ENCODE measurements at places on chromosomes 7 and 10.
A peak's percentile ranks its signal among the peaks of the same experiment; 100 is the strongest.

DNA sequence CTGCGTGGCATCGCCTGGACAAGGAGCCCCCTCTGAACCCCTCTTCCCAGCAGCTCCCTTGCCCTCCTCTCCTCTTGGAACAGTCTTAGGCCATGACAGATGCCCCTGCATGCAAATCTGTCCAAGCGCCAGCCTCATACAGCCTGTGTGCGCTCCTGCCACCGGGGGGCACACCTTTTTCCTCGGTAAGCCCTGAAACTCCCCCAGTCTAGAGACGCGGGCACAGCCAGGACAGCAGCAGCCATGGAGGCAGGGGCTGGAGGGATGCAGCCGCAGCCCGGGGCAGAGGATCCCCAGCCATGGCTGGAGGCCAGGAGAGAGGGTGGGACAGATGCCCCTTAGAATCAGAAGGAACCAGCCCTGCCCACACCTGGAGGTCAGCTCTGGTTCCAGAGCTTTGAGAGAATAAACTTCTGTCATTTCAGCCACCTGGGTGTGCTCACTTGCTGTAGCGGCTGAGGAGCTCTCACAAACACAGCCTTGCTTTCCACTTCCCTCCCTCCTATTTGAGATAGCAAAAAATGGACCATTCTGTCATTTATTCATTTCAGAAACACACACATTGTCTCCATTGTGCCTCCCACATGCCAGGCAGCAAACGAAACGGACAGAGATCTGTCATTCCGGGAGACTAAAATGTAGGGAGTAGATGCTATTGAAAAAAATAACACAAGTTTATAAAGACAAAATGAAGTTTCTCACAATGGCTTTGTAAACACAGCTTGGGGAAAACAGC, 241.5 kb downstream of the WDR37 start:
- DNase-seq: no peak

DNA sequence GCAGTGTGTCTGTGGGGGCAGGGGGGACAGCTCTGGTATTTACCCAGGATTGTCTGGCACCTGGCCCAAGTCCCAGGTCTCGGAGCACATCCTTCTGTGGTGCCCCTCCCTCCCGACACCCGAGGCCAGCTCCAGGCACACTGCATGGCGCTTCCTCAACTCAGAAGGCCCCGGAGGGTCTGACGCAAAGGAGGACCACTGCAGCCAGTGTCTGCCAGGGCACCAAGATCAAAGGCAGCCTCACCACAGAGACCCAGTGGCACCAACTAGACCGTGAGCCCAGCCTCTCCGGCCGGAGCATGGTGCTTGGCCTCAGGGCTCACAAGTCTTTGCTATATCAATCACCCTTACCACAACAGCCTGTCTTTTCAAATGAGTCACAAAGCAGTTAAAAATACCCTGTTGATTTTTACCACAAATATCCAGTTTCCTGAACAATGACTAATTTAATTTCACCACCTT, 99.3 kb upstream of the DDC start:
- no peak for DNase-seq

DNA sequence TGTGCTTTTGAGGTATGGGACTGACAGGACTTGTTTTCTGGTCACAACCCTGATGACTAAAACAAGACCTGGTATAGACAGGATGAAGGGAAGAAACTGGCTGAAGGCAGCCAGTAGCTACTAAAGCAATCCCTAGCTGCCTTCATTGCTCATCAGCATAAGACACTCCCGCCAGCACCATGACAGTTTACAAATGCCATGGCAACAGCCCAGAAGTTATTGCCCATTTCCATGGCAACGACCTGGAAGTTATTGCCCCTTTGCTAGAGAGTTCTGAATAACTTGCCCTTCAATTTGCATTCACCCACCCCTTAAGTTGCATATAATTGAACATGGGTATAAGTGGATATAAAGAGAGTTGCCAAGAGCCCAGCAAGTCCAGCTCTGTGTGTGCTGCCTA, 169.6 kb upstream of the FAM171A1 start:
- DNase-seq: no peak

GRCh38 chr10:24720096-24720495, 3.6 kb downstream of the ARHGAP21 start:
- DNase-seq: no peak

DNA sequence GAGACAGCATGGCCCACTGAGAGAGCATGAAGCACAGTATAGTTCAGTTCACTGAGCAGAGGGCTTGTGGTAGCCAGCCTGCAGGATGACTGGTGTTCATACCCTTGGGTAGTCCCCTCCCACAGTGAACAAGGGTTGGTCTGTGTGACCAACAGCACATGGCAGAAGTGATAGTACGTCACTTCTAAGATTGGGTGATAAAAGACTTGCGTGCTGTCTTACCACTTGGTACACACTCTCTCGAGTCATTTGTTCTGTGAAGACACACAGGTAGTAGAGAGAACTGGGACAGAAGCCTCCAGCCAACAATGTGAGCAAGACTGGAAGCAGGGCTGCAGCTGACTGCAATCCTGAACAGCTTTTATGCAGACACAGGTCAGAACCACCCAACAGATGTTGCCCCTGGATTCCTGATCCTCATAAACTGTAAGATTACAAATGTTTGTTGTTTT, 14.6 kb downstream of the EPC1 start:
- no peak for DNase-seq

GRCh38 chr7:42886893-42887505, 24.9 kb downstream of the C7orf25 start:
- no peak for DNase-seq

DNA sequence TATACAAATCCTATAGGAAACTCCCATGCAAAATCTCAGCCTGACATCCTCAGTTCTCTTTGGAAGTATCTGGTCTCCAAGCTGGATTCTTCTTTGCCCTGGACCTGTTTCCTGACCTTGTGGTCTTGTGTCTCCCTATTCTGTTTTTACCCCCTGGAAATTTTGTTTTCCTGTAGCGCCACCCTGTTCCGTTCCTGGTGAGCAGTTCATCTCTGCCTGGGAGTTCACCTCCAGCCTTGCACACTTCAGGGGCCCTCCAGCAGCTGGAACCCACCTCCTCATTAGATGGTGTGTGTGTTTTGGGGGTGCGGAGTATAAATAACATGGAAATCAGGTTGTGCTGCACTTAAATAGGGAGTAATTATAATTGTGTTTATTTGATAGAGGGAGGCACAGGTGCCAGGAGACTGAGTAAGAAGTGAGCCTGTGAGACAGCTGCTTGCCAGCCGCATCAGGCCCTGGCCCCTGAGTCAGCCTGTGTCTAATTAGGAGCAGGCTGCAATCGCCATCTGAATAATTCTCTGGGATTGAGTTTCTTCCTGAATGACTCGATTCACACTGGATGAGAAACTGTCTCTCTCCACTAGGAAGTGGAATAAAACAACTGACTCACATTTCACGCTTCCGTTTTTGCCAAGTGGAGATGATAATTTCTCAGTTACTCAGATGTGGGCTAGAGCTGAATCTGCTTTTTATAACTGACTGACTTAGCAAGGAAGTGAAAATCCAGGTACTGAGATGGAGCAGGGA, 69.4 kb upstream of the HECTD2 start:
- DNase-seq: no peak

- no peak for DNase-seq
Measured at GRCh38 chr7:33677556-33677955, 227.8 kb upstream of the BMPER start.

GRCh38 chr7:2336626-2337299, 17.9 kb upstream of the EIF3B start:
- DNase-seq: no peak

- DNase-seq: no peak
Measured at GRCh38 chr10:113347508-113347907, 205.3 kb upstream of the HABP2 start.

DNA sequence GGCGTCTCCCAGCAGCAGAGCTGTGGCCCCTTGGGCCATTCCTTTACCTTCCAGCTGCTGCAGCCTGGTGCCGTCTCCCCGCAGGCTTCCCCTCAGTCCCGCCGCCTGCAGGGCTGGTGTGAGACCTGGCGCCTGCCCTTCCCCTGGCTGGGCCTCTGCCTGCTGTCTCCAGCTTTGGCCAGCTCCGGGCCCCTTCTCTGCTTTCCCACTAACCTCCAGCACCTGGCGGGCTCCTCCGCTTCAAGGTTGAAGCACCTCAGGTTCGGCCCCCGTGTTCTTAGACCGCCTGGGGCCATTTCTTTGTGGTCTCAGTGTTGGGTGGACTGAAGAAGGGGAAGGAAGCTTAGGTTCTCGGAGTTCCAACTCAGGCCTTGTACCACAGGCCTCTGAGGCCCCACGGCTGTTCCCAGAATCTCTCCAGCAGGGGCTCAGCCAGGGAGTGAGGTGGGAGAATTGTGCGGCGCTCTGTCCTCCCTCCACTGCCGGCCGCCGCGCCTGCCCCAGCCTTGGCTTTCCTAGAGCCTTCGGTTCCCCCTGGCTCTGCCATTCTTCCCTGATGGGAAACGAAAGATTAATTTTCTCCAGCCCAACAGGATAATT, 30.3 kb downstream of the GBX1 start:
- DNase-seq: no peak

DNA sequence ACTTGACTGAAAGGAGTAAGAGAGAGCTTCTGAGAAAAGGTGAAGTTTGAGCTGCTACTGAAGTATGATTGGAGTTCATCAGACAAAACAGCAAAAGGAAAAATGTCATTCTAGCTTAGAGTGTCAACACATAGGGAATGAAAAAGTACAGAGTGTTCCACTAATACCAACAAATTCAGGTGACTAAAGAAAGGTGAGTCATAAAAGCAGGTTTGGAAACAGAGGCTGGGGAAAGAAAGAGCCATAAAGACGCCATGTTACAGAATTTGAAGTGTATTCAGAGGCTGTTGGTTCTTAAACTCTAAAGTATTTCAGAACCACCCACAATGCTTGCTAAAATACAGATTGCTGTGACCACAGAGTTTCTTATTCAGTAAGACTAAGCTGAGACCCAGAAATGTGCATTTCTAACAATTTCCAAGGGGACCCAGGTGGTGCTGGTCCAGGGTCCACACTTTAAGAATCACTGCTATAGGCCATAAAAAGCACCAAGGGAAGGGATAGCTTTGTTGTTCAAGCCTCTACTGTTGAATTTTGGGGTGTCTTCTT, 143.1 kb downstream of the ELAPOR2 start:
- DNase-seq: no peak

GRCh38 chr10:33410096-33410859, 75.8 kb upstream of the NRP1 start:
- no peak for DNase-seq

DNA sequence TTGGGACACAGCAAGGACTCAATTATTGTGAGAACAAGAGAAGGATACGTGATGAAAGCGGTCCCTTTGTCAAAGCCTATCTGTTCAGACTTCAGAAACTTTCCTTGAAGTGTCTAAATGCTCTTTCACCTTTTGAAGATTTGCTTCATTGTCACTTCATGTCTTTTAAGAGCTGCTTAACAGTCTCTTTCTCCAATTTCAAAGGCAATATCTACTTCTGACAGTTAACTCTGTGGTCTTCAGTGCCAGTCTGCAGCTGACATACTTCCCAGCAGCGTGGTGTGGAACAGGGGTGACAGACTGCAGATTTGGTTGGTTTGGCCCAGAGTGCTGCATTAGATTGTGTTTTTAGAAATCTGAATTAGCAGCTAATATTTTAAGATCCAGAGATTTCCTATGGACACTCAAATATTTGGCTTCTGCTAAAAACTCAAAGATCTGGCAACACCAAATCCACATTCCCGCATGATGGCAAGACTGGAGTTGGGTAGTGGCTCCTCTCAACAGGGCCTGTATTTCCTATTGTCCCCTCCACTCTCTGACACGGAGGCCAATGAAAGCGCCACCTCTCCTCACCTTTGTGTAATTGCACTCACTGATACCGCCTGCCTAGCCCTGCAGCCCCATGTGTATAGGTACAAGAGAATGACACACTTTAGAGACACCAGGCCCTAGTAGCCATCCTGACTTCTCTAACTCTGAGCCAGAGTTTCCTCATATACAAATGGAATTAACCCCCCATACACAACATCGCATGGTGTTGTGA, 11.5 kb downstream of the SCRN1 start:
- DNase-seq: no peak

- no peak for DNase-seq
Measured at GRCh38 chr7:159105066-159105780, 39.4 kb downstream of the VIPR2 start.

DNA sequence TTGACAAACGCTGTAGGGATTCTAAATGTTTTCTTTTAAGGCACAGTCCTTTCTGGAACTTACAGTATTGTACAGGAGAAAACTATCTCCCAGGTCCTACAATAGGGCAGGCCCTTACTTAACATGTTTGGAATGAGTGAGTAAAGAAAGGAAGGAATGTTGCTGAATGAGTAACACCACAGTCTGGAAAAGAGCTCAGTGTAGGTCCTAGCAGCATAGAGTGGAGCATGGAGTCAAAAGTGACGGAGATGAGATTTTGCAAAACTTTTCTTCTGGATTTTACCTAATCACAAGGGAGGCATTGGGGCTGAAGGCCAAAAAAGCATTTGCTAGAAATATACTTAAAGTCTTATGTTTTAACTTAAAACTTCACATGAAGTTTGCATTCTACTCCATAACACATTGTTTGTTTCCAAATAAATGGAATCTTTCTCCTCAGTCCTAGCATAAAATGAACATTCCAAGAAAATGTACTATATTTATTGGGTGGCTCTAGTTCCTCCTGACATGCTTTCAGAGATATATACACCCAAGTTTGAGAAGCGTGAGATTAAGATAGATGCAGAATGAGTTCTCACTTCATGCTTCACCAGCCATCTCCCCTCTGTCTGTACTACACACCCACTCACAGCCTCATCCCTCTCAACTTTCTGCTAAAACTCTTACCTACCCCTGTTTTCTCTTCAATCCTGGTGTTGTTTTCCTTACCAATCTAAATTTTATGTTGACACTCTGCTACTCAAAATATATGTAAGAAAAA, 20.2 kb upstream of the ADD3 start:
- no peak for DNase-seq

DNA sequence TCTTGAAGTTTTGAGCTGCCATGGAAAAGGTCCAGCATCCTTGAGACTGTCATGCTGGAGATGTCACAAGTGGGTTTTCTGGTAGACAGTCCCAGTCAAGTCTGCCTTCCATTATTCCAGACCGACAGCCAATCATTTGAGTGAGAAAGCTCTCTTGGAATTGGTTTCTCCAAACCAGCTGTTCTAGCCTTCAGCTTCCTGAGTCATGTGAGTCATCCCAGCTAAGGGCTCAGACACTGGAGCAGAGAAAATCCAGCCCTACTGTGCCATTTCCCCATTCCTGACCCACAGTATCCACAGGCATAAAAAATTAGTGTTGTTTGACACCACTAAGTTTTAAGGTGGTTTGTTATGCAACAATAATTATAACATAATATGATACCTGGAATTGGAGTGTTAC, 219.0 kb downstream of the ADRA2A start:
- no peak for DNase-seq

- no peak for DNase-seq
Measured at GRCh38 chr7:31234836-31235605, 105.5 kb downstream of the NEUROD6 start.

DNA sequence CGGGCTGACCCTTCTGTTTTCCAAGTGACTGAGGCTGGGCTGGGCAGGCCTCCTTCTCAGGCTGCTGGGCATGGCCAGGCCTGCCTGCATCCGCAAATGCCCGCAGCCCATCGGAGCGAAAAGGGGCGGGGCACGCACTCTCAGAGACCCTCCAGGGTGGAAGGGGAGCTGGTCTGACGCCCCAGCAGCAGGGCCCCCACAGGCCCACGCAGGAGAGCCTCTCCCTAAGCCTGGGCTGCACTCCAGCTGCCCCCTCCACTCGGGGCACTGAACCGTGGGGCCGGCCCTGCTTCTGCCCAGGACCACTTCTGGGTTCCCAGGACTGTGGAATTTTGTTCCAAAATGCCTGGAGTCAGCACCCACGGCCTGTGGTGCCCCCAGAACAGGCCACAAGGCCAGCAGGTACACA, 9.3 kb downstream of the ADAP1 start:
- DNase-seq: peak; percentile 44

GRCh38 chr7:112951070-112951469, 135.6 kb downstream of the GPR85 start:
- no peak for DNase-seq

GRCh38 chr10:31936933-31937332, 8.3 kb upstream of the ARHGAP12 start:
- no peak for DNase-seq

Data from DMS79 treated with DMSO at 0.1 percent for 48 hours (cell line).